ENCODE measurements at places on chromosomes 3 and 15.

GRCh38 chr3:160100610-160101009, 112.0 kb downstream of the IL12A start:
- DNase-seq = no peak

DNA sequence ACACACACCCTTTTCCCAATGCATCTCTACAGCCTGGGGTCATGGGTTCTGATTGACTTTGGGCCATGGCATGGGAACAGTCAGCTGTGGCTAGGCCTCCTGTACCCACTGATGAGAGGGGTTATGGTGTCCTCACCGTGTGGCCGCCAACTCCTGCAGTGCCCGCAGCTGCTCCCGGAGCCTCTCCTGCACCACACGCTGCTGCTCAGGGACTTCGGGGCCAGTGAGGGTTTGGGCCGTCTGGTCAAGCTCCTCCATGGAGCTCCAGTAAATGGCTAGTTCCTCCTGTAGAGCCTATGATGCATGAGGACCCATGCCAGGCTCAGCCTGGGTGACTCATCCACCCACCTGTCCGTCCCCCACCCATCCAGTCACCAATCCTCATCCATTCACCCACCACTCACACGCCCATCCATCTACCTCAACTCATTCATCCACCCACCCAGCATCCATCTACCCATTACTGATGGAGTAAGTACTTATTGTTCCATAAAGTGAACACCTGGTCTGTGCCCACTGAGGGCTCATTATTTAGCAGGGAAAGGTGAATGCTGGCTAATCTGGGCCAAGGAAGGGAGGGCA, 21.6 kb downstream of the SPTBN5 start:
- no peak for DNase-seq

DNA sequence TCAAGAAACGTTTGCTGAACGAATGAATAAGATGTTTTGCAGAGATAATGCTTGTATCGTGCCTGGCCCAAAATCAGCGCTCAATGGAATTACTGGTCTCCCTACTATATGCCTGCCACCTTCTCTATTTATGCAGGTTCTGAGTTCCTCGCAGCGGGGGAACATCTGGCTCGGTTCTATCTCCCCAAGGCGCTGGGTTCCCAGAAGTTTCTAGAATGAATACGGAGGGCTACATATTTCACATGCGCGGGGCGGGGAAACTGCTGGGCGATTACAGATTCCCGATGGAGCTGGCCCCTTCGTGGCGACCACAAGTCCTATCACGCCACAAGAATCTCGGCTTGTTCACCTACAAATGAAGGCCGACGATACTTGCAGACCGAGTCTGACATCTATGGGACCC, 411 bp upstream of the EIF2B5 start:
- DNase-seq = peak; percentile 75

- peak; percentile 39 for DNase-seq
Measured at GRCh38 chr15:70099967-70100473, 2.3 kb upstream of the TLE3 start.

GRCh38 chr3:70980646-70981170, 602.8 kb downstream of the FOXP1 start:
- DNase-seq = no peak

DNA sequence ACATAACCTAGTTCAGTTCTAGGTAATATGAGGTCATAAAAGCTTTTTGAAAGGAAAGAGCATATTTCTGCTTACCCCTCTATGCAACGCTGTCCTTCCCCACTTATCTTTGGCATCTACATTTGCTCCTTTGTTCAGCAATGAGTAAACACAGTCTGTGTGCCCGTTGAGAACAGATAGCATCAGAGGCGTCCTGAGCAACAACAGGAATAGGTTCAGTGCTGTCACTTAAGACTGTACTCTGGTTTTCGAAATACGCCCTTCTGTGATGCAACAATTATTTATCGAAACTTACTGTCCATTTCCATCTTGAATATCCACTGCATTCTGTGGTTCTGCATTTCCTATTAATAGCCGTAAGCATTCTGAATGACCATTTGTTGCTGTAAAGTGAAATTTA, 84.4 kb downstream of the BTD start:
- DNase-seq = no peak

- no peak for DNase-seq
Measured at GRCh38 chr15:66820481-66821176, 118.6 kb downstream of the SMAD6 start.

DNA sequence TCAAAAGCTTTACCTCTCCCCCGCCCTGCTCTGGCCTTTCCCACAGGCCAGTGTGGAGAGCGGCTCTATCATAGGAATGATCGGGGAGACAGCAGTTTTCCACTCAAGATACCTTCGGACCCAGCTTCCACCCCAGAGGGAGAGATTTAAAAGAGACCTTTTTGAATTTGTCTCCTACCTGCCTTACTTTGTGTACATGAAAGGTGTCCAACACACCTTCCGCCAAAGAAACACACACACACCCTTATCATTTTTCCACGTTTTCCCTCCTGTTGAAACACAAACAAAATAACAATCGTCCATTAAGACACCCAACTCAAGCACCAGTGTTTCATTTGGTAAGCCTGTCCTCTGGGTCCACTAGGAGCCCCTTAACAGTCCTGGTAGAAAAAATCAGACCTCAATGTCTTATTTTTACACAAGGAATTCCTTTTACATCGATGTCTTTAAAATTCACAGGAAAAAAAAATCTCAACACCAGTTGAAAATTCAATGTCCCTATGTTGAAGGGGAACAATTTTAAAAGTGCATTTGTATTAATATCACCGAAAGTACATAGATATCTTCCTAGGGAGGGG, 4.0 kb downstream of the HES1 start:
- no peak for DNase-seq

- no peak for DNase-seq
Measured at GRCh38 chr3:9474482-9474881, 77.1 kb downstream of the SETD5 start.

DNA sequence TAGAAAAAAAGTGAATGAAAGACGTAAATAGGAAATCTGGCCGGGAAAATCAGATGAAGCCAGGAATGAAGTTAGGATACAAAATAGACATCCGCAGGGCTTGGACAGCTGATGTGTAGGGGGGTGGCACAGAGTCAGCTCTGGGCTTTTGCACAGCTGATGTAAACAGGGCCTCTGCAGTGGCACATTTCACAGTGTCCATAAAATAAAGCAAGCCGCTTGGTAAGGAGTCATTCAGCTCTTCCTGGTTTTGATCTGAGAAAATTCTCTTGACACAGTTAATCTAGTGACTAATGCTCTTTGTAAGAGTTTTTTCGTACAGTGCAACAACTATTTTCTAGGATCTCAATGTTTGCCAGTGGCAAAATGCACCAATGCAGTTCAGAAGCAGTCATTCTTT, 153.3 kb downstream of the USP13 start:
- DNase-seq = no peak

DNA sequence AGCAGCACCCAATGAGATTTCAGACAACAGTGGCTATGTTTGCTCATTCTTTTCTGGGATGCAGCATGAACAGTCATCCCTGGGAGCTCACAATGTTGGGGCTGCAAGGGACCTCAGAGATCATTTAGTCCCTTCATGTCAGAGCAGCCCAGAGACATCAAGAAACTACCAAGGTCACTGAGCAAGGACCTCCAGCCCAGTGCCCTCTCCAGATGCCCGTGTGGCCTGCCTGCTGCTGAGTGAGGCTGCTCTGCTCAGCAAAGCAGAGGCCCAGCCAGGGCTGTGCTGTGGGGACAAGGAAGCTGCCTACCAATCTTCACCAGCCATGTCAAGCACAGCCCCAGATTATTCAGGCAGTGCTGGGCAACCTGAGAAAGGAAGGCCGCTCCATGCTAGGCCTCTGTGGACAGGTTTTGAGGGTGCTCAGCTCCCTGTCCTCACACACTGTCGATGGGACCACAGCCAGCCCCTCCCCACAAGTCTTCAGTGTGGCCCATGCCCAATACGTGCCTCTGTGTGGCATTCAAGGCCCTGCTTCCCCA, 99.7 kb downstream of the DAPK2 start:
- DNase-seq = no peak

All from NCI-H146 (cell line).